ENCODE measurements at places on chromosomes 7 and 10.

DNA sequence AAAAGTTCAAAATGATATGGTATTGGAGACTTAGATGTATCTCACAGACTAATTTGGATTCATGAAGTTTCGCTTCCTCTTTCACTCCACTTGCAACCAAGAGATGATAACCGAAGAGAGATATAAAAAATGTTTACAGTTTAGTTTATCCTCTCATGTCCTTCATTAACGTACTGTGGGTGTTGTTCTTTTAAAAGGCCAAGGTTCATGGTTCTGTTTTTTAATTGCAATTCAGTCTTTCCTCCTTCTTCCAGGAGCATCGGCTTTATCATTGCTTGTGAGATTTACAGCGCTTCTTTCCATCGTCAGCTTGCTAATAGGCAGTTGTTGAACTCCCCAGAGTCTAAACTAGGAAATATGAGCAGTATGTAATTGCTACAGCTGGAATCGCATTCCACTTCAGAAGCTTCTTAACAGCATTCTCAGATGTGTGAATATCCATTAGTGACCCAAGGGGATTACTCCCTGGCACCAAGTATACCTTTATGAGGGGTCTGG, 75.9 kb upstream of the HGF start:
- no peak for DNase-seq

GRCh38 chr7:44471850-44472249, 18.6 kb downstream of the NUDCD3 start:
- no peak for DNase-seq

DNA sequence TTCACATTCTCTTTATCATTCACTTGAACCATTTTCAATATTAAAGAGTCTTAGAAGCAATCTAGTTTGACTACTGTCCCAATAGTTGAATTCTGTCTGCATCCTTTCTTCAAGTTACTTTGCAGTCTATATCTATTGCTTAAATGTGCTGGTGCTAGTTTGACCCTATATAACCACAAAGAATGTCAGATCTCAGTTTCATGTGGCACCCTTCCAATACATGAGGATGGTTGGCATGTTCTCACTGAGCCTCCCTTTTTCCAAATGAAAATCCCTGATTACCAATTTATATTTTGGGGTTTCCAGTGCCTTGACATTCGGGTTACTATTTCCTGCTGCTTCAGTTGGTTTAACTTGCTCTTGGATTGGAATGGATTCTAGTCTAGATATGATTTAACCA, 292.7 kb downstream of the EXOC4 start:
- DNase-seq, result no peak

GRCh38 chr10:131814567-131815265, 86.1 kb upstream of the PPP2R2D start:
- no peak for DNase-seq

DNA sequence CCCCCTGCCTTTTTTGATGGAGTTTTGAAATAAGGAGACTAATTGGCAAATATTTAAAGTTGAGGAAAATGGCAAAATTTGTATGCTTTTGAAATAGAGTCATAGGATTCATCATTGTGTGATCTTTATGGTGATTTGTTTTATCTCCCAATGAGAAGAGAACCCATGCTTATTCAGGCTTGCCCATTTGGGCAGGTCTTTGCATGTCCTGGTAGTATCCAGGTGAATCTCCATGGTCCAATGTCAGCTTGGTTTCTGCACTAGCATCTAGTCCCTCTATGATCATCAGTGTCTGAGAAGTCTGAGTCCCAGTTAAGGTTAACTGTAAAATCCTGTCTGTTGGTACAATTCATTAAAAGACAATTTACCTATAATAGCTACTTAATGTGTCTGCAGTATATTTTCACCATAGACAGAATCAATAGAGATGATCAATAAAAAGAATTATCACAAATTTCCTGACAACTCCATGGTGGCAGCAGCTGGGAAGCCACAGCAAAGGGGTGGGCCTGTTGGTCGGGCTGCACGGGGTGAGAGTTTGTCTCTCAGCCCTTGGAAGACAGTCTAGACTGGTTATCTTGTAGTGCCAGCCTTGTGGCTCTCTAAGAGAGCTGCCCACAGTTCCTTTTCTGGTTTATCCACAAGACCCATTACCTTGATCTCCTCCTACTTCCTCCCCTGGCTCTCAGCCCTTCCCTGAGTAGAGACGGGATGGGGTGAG, 22.2 kb upstream of the BMPER start:
- no peak for DNase-seq

DNA sequence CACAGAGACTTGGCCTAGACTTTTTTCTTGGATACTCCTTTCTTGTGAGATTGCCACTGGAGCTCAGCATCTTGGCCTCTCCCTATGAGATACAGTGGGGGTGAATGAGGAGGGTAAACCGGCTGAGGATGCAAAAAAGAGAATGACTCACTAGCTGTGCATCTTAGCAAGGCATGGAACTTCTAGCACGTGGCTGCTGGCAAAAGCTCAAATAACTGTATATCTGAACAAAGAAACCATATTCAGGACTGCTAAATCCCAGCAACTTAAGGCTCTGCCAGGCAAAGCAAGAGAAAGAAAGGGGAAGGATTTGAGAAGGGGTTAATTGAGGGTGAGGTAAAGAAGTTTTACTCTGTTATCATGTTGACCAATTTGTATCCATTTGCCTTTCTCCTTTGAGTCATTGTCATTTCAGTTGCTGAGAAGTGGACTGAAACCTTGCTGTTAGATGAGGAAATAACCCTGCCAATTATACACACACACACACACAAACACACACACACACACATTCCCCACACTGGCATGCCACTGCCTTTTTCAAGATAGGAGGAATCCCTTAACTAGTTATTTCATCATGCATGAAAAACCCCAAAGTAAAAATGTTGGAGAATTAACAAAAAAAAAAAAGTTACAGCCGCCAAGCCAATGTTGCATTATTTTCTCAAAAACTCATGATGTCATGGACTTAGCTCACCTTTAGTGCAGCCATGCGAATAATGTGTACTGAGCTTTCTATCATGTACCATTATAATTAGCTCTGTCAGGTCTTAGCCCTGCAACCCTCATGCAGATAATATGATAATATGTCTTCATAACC, 997.3 kb downstream of the LRMDA start:
- no peak for DNase-seq

DNA sequence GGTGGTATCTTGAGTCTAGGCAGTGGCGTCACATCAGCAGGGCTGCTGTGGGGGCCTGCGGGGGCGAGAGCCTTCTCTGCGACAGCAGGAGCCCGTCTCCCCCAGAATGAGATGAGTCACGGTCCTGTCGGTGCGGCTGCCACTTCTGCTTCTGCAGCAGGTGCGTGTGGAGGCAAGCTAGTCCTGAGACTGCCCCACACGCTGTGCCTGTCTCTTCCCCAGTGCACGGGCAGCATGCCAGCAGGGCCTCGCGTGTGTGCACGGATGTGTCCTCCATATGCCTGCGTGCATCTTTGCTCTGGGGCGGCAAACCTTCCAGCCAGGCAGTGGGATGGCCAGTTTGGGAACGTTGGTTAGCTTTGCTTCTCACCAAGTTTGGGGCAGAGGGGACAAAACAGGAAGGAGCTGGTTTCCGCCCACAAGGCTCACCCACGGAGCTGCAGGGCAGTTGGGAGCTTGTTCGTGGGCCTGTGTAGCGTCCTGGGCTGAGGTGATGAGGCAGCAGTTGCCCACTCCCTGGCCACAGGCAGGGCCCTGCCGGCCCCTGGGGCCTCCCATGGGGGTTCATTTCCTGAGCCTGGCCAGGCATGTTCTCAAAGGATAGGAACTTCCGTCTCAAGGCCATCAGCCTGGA, 60.8 kb upstream of the PPIF start:
- peak; percentile 93 for DNase-seq

DNA sequence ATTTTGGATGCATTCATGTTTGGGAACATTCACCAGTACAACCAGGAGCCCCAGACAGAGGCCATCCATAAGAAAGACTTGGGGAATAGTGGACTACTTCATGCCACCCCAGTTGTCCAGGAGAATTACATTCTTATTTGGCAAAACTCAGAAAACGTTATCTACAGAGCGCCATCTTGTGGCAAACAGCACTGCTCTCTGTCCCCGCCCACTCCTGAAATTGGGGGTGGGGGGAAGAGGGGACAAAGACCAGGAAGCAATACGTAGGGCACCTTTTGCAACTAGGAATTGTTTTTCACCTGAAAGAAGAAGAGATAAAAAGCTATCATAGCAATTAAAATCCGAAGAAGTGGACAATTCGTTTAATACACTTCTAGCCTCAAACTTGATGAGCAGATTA, 134.6 kb upstream of the MGMT start:
- peak; percentile 13 for DNase-seq

GRCh38 chr10:88989423-88989822, 1.2 kb upstream of the FAS start:
- no peak for DNase-seq

DNA sequence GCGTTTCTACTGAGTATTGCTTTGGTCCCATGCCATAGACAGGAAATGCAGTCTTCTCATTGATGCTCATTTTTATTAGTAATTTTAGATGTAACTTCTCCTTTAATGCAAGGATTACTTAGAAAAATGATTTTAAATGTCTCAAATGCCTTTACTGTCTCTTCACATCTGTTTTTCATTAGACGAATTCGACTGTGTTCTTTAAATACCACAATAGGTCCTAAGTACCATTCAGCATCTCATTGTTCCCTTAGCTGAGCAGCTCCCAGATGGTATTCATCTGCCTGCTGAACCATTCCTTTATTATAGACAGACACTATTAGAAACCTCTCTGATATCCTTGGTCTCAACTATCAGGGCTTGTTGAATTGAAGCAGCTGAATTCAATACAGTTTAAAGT, 113.6 kb downstream of the LSMEM1 start:
- DNase-seq, result no peak

DNA sequence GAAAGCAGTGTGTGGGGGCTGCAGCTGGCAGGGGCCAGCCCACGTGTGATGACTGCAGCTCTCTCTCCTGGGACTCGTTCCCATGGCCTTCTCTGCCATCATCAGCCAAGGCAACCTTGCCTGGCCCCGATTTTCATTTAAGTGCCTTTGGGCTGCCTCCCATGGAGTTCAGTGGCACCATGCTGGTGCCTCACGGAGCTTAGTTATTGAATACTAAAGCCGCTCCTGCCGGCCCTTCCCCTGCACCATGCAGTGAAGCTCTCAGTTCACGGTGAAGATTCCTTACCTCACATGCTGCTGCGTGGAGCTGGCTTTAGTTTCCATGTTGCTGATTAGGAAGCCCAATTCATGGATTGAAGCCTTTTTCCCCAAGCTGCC, 141.5 kb upstream of the EEPD1 start:
- no peak for DNase-seq

DNA sequence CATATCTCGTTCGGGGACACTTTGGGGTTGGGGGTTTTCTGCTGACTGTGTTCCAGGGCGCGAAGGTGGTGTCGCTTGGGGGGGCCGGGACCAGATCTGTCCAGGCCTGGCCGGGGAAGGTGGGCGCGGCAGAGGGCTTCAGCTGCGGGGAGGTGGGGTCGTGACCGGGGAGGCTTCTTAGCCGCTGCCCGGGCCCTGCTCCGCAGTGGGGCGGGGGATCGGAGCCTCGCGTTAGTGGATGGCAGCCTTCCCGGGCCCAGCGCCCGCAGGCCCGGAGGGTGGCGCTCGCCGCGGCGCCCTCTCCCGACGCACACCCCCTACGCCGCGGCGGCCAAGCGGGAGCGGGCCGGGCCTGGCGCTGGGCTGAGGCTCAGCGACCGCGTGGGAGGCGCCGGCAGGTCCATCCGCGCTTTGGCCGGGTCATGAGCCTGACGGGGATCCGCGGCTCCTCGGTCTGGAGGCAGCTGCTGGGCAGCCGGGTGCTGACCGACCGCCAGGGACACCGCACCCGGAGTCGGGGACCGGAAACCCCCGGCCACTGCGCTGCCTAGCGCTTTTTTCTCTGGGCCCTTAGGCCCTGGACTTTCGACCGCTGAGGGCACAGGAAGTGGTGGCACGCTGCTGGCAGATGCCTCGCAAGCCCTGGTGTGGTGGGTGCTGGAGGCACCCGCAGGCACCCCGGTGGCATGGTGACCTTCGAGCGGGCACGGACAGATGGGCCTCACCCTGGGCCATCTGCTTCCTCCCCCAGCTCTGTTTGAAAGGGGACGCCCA, 1.2 kb downstream of the AGAP3 start:
- peak; percentile 61 for DNase-seq

GRCh38 chr7:33810356-33810755, 95.0 kb upstream of the BMPER start:
- no peak for DNase-seq

- no peak for DNase-seq
Measured at GRCh38 chr10:130221456-130222375, 85.5 kb downstream of the GLRX3 start.

GRCh38 chr7:84231157-84231556, 36.6 kb upstream of the SEMA3A start:
- DNase-seq, result no peak

DNA sequence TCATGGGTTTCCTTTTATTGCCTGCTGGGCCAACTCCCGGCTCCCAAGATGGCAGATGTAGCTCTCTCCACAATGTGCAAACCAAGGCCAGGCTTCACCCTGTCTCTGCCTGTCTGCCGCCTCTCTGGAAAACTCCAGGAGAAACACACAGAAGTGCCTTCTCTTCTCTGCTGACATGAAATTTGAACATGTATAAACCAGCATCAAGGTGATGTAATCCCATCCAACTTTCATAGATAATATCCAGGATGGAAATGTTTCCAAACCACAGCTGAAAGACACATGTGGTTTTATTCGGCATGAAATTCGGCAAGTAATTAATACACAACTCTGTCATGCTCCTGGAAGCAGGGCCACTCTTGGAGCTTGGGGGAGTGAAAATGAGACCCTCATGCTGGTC, 297.2 kb downstream of the C7orf25 start:
- no peak for DNase-seq

DNA sequence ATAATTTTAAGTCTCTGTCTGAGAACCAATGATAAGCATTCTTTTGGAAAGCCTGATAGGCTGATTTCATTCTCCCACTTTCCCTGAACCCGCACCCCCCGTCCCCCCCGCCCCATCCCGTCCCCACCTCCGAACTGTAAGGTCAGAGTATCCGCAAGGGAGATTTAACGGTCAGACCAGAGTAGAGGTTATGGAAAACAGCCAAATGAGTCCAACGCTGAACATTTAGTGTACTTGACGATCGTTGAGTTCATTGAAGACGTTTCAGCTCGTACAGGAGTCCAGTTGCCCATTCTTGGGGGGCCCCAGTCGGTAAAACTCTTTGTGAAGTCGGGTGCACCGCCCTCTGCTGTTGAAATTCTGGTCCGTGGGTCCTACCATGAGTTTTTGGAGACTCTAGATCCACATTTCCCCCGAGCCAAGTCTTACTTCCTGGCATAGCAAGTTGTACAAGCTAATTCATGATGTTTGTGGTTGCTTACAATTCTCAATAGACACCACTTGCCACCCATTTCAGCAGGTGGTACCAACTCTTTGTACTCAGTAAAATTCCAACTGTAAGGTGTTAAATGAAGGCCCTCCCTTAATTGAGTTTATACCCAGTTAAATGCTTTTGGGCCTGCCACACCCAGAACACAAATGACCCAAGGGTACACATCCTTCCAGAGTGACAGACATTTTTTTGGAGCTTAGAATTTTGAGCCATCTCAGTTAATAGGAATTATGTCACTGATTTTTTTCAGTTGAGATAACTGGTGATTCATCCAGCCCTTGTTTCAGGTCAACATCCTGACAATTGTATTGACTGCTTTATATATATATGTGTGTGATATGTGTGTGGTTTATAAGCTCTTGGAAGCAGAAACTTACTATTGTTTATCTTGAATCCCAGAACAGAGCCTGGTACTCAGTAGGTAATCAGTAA, 1.2 kb downstream of the MARCHF5 start:
- DNase-seq, result peak; percentile 58

GRCh38 chr10:5530846-5531557, 6.2 kb downstream of the CALML3 start:
- DNase-seq, result no peak
